Fibroblast of the aortic adventitia (primary cell): ENCODE measurements at places on chromosomes 1 and 21. TPM values are rescaled to one million over a fixed set of nuclear protein-coding genes. Genes with fewer than 3 reads are reported as not detected.

Gene RAD54L
- 0.90 and 9.7 TPM in 2 replicates for total RNA-seq

Gene UMODL1
- total RNA-seq = not detected in 2 replicates

Gene FAM151A
- total RNA-seq = not detected in 2 replicates

Gene HCN3
- 0.08 and 1.4 TPM in 2 replicates for total RNA-seq
